Anterior cingulate cortex (tissue), 58 donors: ENCODE measurements at places on chromosomes 2 and 18.

- no peak for DNase-seq
Measured at GRCh38 chr2:226450141-226450540, 349.5 kb downstream of the IRS1 start.

DNA sequence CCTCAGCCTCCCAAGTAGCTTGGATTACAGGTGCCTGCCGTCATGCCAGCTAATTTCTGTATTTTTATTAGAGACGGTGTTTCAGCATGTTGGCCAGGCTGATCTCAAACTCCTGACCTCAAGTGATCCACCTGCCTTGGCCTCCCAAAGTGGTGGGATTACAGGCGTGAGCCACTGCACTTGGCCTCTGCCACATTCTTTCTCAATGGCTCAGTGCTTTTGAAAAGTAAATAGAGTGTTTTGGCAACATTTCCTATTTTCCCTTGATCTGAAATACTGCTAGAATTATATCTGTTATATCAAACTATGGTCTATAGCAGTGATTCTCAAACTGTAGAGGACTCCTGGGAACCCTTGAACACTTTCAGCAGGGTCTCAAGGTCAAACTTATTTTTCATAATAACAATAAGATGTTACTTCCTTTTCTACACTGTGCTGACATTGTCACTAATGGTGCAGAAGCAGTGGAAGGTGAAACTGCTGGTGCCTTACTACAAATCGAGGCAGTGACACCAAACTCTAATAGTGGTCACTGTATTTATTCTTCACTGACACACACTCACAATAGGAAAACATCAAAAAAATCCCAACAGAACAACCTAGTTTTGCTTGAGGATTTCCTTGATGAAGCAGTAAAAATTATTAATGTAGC, 10.6 kb downstream of the DAW1 start:
- no peak for DNase-seq

DNA sequence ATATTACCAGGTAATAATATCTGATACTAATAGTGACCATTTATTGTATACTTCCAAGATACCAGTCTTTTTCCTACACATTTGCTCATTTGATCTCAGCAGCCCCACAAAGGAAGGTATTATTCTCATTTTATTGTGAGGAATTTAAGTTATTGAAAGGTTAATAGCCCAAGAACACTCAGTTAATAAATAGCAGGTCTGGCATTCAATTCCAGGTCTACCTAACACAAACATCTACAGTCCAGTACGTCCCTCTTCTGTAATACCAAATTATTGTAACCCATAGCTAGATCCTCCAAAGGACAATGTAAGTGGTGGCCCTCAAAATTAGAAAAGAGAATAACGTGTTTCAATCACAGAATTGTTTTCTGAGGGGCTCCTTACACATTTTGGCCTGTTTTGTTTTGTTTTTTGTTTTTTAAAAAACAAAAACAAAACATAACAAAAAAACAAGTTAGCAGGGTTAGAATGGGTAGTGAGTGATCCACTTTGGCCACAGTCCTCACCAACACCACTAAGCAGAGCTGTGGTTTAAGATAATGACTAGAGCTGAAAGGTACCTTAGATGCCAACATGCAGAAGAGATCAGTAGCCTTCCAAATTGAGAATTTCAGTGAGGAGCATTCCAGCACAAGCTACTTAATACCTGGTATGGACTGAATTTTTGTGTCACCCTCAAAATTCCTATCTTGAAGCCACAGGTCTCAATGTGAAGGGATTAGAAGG, 137.5 kb downstream of the DYM start:
- no peak for DNase-seq

- no peak for DNase-seq
Measured at GRCh38 chr2:161436411-161436810, 20.3 kb downstream of the TBR1 start.

DNA sequence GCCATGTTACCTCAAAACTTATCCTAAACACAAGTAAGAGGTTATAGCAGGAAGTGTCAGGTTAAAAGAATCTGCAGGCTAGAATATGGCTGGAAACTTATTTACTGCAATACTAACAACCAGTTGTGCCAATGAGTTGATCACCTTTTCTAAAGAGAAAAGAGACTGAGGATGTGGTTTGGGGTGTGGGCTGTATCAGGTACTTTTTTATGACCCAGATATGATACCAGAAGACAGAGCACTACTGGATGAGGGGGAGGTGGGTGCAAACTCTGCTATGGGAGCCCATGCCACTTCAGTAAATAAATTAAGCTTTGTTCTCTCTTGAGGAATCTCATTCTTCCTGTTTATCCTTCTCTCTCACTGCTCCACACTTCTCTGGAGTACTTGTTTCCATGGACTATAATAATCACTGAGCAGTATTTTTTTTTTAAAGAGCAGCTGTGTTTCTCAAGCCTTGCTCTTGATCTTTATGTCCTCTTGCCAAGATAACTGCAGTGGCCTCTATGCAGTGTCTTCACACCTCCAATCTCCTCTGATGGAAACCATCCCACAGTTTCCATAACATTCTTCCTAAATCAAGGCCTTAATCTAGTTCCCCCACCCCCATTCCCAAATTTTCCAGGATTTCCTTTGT, 51.2 kb upstream of the NOSTRIN start:
- DNase-seq = no peak

DNA sequence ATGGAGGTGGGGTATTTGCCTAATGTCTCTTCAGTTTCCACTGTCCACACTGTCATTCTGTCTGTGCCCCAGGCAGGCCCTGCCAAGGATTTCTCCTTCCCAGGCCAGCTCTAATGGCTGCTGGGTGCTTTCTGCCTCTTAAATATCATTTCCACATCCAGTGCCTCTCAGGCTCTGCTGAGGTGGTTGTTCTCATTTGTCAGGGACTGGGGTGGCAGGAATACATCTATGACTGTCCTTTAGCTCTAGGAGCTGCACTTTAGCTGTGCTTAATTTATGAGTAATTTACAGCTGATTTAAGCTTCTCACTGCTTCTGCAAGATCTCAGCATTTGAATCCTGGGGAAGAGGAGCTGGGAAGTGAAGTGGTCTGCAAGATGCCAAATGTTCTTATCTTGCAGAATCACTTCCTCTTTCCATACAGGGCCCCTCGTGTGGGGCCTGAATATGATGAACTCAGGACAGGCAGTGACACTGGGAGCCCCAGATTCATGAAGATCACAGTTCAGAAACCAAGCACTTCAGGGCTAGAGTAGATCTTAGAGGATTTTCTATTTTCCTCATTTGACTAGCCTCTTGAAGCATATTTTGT, 150.2 kb downstream of the FSHR start:
- DNase-seq = no peak
